ENCODE measurements at places on chromosomes 2 and 18. TPM values are rescaled to one million over a fixed set of nuclear protein-coding genes. Genes with fewer than 3 reads are reported as not detected.

The TBR1 gene
- not detected for total RNA-seq

The FBXO48 gene
- 0.64 TPM for total RNA-seq

The COX7A2L gene
- total RNA-seq, result 130 TPM

The CPLX4 gene
- not detected for total RNA-seq

- H3K27me3 ChIP-seq, result no peaks in the 10 kb centered on the region
- H3K27ac ChIP-seq, result no peak overlapping the region
- H3K4me3 ChIP-seq, result no peak overlapping the region
- DNase-seq, result no peak
Observed at GRCh38 chr18:57086163-57086562, 60.7 kb upstream of the BOD1L2 start.

The GCG gene
- total RNA-seq, result not detected

GRCh38 chr2:37357530-37357929, 13.1 kb downstream of the QPCT start:
- no peak for DNase-seq
- no peaks in the 10 kb centered on the region for H3K36me3 ChIP-seq
- H3K27ac ChIP-seq, result no peak overlapping the region

The PPIL3 gene
- 25.1 TPM for total RNA-seq

DNA sequence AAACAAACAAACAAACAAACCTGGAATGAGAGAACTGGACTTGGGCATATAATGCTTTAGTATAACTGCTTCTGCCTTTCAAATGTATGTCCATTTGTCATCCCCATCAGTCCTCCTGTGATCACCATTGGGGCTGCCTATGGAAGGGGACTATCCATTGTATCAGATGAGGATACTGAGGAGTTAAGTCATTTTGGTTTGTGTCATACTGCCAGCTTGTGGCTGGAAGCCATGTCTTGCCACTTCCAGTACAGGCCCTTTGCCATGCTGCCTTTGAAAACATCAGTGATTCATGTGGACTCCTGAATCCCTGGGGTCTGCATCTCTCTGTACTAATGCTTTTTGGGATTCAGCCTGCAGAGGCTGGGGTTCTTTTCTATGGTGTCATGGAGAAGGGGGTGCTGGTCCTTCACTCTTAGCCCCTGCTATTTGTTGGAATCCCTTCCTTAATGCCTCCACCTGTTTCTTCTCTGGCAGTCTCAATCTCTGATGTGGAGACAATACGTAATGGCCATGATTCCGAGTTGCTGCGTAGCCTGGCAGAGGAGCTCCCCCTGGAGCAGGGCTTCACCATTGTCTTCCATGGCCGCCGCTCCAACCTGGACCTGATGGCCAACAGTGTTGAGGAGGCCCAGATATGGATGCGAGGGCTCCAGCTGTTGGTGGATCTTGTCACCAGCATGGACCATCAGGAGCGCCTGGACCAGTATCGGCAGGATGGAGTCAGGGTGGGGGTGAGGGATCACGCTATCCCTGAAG, 10.6 kb downstream of the PLCD4 start:
- no peak overlapping the region for H3K27ac ChIP-seq
- H3K4me1 ChIP-seq, result no peaks in the 10 kb centered on the region
- no peak for DNase-seq
- H3K27me3 ChIP-seq, result no peaks in the 10 kb centered on the region

- no peak overlapping the region for H3K4me3 ChIP-seq
- no peak for DNase-seq
- H3K27me3 ChIP-seq, result no peaks in the 10 kb centered on the region
- peaks cover 47% of the 10 kb centered on the region for H3K36me3 ChIP-seq
- H3K4me1 ChIP-seq, result no peaks in the 10 kb centered on the region
- no peak overlapping the region for H3K27ac ChIP-seq
Observed at GRCh38 chr2:85037622-85038021, 66.7 kb downstream of the KCMF1 start.

The ASB1 gene
- total RNA-seq, result 34.8 TPM

The CYP27C1 gene
- not detected for total RNA-seq

DNA sequence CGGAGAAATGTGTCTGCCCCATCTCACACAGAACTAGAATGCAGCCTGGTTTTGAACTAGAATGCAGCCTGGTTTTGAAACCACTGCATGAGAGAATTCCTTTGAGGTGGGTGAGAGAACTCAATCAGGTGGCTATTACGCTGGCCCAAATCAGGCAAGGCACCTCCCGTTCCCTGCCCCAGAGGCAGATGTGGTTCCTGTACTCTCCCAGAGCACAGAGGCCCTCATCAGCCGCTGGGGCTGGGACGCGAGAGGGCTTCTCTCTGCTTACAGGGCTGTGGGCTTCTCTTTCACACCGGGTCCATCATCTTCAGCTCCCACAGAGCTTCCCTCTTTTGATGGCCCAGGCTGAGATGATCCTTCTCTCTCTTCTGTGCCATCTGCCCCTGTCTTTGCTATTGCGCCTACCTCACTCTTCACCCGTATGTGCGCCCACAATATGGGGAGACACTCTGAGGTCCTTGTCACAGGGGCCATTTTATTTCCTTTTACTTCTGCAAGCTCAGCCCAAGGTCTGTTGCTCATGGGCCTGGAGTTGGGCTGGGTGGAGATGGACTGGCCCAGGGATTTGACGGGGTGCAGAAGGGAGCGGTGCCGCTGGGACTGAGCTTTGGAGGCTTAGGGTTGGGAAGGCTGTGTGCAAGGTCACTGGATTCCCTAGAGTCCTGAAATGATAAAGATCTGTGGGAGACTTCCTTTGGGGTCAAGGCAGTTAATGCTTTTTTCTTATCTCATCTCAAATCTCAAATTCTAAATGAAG, 84.4 kb upstream of the HS6ST1 start:
- no peaks in the 10 kb centered on the region for H3K27me3 ChIP-seq
- no peaks in the 10 kb centered on the region for H3K36me3 ChIP-seq
- no peaks in the 10 kb centered on the region for H3K4me1 ChIP-seq
- H3K27ac ChIP-seq, result no peak overlapping the region

The ADAM23 gene
- total RNA-seq, result 46.5 TPM

The NABP1 gene
- 36.3 TPM for total RNA-seq

GRCh38 chr2:230347659-230348305, 20.8 kb downstream of the SP140L start:
- H3K36me3 ChIP-seq, result peaks cover 6% of the 10 kb centered on the region
- no peaks in the 10 kb centered on the region for H3K4me1 ChIP-seq
- no peaks in the 10 kb centered on the region for H3K27me3 ChIP-seq
- H3K4me3 ChIP-seq, result no peak overlapping the region
- DNase-seq, result peak; percentile 21

The MYOM1 gene
- total RNA-seq, result 1,166 TPM

GRCh38 chr2:119292226-119292625, 68.6 kb downstream of the STEAP3 start:
- no peaks in the 10 kb centered on the region for H3K27me3 ChIP-seq
- no peak for DNase-seq
- no peak overlapping the region for H3K4me3 ChIP-seq
- H3K36me3 ChIP-seq, result no peaks in the 10 kb centered on the region
- peaks cover 12% of the 10 kb centered on the region for H3K4me1 ChIP-seq

GRCh38 chr2:211407076-211407475, 850.7 kb downstream of the CPS1 start:
- DNase-seq, result no peak
- H3K36me3 ChIP-seq, result no peaks in the 10 kb centered on the region
- H3K27ac ChIP-seq, result no peak overlapping the region
- H3K27me3 ChIP-seq, result no peaks in the 10 kb centered on the region
- no peak overlapping the region for H3K4me3 ChIP-seq

- H3K27ac ChIP-seq, result no peak overlapping the region
- no peaks in the 10 kb centered on the region for H3K4me1 ChIP-seq
- H3K36me3 ChIP-seq, result no peaks in the 10 kb centered on the region
Observed at GRCh38 chr2:159832026-159832425, 34.0 kb upstream of the CD302 start.

DNA sequence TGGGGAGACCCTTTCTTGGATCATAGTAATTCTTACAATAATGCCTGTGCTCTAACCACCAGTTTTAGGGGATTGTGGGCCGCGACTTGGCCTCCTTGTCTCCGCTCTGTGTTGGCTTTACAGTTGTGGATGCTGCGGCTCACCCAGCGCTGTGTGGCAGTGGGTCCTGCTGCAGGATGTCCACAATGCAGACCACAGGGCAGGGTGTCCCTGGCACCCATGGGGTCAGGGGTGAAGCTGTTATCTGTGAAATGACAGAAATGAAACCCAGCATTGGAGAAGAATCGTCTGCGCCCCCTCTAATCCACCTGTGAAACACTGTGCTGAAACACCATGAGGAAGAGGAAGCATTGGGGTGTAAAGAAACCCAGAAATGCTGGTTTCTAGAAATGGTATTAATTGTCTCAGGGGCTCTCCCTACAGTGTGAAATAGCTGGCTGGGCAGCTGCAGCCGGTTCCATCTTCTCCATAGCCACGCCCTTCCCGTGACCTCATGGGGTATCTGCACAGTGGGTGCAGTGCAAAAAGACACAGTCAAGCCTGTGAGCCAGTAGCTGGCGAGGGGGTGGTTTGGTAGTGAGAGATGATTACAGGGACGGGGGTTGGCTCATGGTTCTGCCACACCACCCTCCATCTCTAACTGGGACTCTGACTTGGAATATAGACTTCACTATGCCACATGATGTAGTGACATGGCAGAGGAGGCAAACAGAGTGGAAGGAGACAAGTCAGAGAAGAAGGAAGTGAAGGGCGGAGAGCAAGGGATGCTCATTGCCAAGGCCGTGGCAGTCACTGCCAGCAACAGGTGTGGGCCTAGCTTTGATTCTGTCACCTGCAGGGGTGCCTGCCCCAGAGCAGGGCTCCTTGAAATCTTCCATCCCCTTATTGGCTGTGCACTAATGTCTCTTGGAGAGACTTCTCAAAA, 16.2 kb downstream of the INPP4A start:
- H3K4me1 ChIP-seq, result peaks cover 9% of the 10 kb centered on the region
- H3K4me3 ChIP-seq, result no peak overlapping the region
- no peaks in the 10 kb centered on the region for H3K27me3 ChIP-seq
- peaks cover 10% of the 10 kb centered on the region for H3K36me3 ChIP-seq
- no peak for DNase-seq

The LIPG gene
- 12.1 TPM for total RNA-seq

The CRYBA2 gene
- total RNA-seq, result not detected

- no peak for DNase-seq
- H3K27ac ChIP-seq, result no peak overlapping the region
- H3K36me3 ChIP-seq, result peaks cover 40% of the 10 kb centered on the region
- no peaks in the 10 kb centered on the region for H3K4me1 ChIP-seq
- H3K4me3 ChIP-seq, result no peak overlapping the region
- H3K27me3 ChIP-seq, result no peaks in the 10 kb centered on the region
Observed at GRCh38 chr2:190996338-190996946, 17.5 kb downstream of the STAT1 start.

- peaks cover 12% of the 10 kb centered on the region for H3K4me1 ChIP-seq
- H3K4me3 ChIP-seq, result no peak overlapping the region
- peak; percentile 64 for DNase-seq
- no peaks in the 10 kb centered on the region for H3K27me3 ChIP-seq
Observed at GRCh38 chr2:101823347-101823791, 125.9 kb downstream of the MAP4K4 start.

The L3MBTL4 gene
- total RNA-seq, result 1.2 TPM

The GPR35 gene
- total RNA-seq, result 0.76 TPM
